NCI-H2107 (cell line): ENCODE measurements at places on chromosomes 12 and 14.

- no peak for DNase-seq
Observed at GRCh38 chr12:3279415-3279780, 202.2 kb downstream of the TSPAN9 start.

DNA sequence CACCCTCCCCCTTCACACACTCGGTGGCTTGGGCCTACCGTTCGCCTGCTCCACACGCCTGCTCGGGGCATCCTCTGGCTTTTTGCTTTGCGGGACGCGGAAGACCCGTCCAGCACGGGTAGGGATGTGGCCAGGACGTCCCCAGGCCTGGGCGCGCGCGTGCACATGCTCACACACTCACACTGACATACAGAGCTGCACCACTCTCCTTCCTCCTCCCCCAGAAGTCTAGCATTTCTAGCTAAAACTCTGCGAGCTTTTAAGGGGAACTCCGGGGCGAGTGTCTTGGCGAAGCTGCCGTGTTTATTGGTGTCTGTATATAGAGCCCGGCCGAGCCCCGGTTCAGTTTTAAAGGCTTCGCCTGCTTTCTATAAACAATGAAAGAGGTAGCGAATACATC is 5.0 kb downstream of the TBX5 start:
- no peak for DNase-seq

DNA sequence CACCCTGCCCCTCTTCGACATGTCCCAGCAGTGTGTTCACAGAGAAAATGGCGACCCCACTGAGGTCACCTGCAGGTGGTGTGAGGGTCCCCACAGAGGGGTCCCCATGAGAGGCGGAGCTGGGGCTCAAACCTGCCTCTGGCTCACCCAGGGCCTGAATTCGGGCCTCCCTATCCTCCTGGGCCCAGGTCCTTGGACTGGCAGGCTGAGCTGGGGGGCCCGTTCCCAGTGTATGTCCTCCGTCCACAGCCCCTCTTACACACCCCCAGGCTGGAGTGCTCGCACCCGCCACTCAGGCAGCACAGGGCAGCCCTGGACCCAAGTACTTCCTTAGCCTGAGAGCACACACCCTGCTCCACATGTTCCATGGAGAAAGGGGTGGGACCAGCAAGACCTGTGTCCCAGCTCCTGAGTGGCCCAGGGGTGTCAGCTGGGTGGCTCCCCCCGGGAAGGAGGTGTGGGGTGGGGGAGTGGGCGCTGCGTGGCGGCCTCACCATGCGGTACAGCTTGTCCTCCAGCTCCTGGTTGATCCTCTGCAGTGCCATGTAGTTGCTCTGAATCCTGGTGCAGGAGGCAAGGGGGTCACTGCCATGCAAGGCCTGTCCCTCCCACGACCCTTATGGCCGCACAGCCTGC is 42.6 kb downstream of the BEGAIN start:
- no peak for DNase-seq

- DNase-seq: no peak
Observed at GRCh38 chr12:63450816-63451215, 217.5 kb downstream of the DPY19L2 start.

DNA sequence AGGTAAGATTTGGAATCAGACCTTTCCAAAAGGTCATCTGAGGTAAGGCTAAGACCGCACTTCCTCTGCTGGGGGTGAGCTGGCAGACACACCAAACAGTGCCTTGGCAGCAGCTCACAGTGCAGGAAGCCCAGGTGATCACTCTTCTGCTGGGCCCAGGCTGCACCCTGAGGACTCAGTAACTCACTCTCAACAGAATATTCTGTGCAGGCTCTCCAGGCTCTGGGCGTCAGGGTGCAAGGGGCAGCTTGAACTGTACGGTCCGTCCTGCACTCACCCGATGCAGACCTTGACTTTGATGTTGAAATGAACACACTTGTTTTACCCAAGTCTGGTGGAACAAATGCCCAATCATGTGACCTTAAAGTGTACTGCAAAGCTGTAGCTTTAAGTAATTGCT is 6.0 kb downstream of the ALKBH2 start:
- DNase-seq: no peak

DNA sequence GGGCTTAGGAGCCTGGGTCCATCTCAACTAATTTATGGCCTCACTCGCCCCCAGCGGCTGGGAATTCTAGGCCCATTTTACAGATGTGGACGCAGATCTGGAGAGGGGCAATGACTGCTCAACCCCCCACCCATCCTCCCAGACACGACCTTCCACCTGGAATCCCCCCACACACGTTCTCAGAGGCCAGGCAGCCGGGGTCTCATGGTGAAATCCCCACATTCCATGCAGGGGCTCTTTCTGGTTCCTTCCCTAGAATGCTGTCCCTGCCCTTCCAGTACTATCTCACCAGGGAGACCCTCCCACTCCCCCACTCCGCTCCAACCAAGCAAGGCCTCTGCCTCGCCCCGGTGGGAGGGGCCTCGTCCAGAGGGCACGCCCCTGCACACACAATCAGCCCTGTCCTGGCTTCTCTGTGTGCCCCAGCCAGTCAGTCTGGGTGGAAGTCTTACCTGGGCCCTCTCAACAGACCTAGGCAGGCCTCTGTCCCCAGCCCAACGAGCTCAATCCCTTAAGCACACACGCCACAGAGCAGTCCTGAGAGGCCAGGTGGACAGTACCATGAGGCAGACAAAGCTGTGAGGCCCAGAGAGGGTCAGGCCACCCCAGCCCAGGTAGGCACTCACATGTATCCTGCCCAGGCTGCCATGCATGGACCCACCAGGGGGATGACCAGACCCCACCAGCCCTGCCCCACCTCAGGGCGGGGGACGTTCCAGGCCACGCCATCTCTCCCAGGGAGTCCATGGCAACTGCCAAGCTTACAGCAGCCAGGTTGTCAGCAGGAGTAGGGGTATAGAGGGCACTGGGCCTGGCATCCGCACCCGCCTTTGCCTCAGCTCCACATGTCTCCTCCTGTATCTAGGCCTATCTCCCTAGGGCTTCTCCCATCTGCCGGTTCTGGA is 1.3 kb upstream of the ANKRD9 start:
- DNase-seq: no peak

- DNase-seq: no peak
Observed at GRCh38 chr12:76547526-76547925, 12.0 kb downstream of the OSBPL8 start.

GRCh38 chr12:26520869-26521268 is 312.1 kb downstream of the ITPR2 start:
- no peak for DNase-seq

DNA sequence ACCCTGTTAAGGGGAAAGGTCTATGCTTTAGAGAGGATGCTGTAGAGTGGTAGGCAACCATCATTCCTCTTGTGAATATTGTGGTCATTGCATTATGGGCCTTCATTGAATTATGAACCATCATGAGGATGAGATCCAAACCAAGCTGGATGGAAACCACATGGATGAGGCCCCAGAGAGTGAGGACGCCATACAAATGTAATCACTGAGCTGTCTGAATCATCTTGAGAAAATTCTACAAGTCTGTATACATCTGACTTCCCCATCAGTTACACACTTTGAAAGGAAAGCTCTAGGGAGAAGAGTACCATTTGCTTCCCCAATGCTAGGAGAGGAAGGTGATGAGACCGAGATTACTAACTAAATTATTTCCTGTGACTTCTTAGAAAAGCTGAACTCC is 172.9 kb downstream of the CACNA1C start:
- no peak for DNase-seq

GRCh38 chr12:9364224-9365176 is 156.3 kb upstream of the PZP start:
- no peak for DNase-seq

- DNase-seq: no peak
Observed at GRCh38 chr14:77554207-77554606, 55.6 kb upstream of the ISM2 start.

DNA sequence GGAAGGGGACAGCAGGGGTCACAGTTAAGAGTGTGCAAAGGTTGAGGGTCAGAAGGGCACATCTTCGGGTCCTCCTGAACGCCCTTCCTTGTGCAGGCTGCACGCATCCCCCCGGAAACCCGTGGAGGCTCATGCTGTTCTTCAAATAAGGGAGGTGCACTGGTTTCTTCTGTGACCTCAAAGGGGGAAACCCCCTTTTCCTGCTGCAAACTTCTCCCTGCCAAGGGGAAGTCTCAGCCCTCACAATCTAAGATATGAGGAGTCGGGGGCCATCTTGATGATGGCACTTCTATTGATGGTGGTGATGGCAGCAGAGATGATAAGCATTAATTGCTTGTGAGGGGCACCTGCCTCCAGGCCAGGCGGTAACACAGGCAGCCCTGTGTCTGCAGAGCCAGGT is 40.0 kb downstream of the ISCA2 start:
- no peak for DNase-seq

- no peak for DNase-seq
Observed at GRCh38 chr12:120039711-120040110, 50.7 kb downstream of the BICDL1 start.

- no peak for DNase-seq
Observed at GRCh38 chr14:53231171-53231570, 78.0 kb upstream of the DDHD1 start.

DNA sequence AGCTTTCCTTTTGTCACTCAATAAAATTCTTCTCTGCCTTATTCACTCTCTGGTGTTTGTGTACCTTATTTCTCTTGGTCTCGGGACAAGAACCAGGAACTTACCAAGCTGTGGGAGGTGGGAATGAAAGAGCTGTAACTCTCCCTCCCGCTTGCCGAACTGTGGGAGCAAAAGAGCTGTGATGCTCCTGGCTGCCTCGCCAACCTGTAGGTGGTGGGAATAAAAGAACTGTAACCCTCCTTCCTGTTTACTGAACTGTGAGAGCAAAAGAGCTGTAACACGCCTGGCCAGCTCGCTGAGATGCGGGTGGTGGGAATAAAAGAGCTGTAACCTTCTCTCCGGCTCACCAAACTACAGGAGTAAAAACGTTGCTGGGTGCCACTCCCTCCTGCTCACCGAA is 314.1 kb upstream of the LRIG3 start:
- DNase-seq: no peak
